ENCODE measurements at places on chromosomes 12 and 14. TPM values are rescaled to one million over a fixed set of nuclear protein-coding genes. Genes with fewer than 3 reads are reported as not detected.

- no peak for DNase-seq
Measured at GRCh38 chr12:96039516-96039915, 4.1 kb upstream of the LTA4H start.

DNA sequence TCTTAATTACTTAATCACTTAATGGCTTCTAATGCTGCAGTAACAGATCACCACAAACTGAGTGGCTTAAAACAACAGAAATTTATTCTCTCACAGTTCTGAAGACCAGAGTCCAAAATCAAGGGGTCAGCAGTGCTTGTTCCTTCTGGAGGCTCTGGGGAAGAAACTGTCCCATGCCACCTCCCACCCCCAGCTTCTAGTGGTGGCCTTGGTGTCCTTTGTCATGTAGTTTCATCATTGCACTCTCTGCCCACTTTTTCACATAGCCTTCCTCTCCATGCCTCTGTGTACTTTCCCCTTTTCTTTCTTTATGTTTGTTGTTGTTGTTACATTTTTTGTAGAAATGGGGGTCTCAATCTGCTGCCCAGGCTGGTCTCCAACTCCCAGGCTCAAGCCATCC is 16.1 kb upstream of the UBC start:
- DNase-seq: no peak

GRCh38 chr12:9947674-9948073 is 15.5 kb upstream of the CLEC2A start:
- DNase-seq: no peak

GRCh38 chr14:35940291-35940690 is 114.2 kb downstream of the BRMS1L start:
- DNase-seq: no peak

Gene RIMBP2
- polyA plus RNA-seq: not detected

Gene LHX5
- not detected for polyA plus RNA-seq

Gene CYP27B1
- polyA plus RNA-seq: 0.80 TPM
